Cerebellar cortex (tissue), 1 donor: ENCODE measurements at places on chromosomes 2 and 18.
A peak's percentile ranks its signal among the peaks of the same experiment; 100 is the strongest.

- peak; percentile 66 for DNase-seq
Observed at GRCh38 chr2:153967248-153967973, 95.7 kb downstream of the GALNT13 start.

- no peak for DNase-seq
Observed at GRCh38 chr2:84273406-84273805, 185.7 kb downstream of the SUCLG1 start.

- no peak for DNase-seq
Observed at GRCh38 chr18:78965260-78965659, 14.4 kb upstream of the SALL3 start.

- DNase-seq = peak; percentile 1
Observed at GRCh38 chr2:14673351-14673875, 40.9 kb downstream of the LRATD1 start.

DNA sequence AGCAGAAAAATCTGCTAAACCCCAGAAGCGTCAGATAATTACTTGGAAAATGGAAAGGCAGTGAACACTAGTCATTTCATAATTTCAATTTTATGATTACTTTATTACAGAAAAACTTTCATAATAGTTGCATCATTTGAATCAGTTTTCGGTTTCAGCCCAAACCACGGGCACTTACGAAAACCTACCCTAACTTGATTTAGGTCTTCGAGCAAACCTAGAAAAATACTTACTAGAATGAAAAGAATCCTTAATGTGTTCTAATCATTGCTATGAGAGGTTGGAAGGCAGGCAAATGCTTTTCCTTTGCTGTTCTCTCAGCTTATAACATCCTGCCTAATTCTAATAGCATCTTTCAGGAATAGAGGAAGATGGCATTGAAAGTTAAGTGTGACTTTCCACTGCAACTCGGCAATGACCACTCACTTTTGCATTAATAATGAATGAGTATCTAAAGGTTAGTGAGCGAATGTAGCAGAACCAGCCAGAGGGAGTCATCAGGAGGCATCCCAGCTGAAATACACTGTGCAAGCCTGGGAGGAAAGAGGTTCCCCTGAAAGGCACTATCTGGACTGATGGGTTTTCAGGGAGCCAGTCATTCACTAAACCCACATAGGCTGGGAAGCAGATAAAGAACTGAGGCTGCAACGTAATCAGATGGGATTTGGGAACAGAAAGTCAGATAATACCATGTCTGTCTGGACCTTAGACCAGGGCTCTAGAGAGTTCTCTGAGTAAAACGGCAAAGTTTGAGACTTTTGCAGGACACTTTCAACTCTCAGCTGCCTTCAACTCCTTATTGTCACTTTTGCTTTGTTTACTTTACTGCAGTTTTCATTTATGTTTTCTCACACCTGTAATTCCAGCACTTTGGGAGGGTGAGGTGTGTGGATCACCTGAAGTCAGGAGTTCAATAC lies 520.8 kb downstream of the RNF144A start:
- no peak for DNase-seq

- DNase-seq = peak; percentile 35
Observed at GRCh38 chr2:172427256-172427989, at the start of gene ITGA6. Gene ITGA6, plus strand, starts transcription at chr2:172427586.

DNA sequence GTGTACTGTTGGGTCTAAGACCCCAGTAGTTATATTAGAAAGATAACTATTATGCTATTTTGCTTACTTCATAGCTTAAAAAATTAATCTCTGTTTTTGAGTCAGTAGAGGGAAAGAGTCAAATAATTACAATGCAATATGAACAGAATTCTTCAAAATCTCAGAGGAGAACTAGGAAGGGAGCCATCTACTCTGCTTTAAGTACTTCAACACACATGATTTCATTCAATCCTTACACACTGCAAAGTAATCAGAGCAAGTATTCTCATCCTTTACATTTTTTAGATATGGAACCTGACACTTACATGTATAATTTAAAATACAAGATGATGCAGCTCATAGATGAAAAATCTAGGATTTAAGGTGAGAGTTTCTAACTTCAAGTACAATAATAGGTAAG lies 27.7 kb downstream of the COL5A2 start:
- DNase-seq = no peak

DNA sequence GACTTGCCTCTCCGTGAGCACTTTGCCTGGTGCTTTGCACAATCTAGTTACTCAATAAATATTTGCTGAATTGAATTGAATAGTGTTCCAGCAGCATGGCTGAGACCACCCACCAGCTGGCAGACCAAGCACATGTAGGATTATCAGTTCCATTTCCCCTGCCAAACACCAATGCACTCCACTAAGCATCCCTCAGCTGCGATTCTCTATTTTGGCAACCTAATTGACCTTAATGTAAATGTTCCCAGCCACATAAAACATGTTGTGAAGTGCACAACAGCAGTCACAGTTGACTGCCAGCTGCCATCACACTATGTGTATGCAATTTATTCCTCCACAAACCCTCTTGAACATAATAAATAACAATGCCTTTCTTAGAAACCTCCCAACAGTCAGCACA lies 1879.4 kb upstream of the PIK3C3 start:
- DNase-seq = no peak

DNA sequence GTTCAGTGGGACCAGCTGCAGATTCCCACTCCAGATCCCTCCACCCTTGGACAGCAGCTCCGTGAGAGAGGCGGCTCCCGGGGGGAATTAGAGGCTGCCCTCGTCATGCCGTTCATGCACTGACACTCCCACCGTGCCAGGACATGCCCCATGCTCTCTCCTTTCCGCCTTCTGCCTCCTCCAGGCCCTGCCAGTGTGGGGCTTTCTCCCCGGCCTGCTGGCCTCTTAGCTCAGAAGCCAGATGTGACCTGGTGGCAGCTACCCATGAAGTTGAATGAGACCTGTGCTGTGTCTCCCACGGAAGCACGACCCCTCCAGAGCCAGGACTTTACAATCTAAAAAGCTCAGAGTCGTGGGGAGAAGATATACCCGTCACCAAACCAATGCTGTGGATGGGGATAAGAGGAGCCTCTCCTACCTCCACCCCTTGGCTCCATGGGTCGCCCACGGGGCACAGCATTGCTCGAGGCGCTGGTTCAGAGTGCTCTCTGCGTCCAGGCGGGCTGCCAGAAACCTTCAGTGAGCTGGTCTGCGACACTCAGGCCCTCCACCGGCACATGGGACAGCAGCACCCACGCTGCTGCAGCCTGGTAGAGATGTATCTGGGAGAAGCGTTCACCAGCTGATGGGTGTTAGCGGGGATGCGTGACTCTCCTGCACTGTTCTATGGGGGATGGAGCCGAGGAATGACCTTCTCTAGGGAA lies 111.0 kb upstream of the GPC1 start:
- no peak for DNase-seq

DNA sequence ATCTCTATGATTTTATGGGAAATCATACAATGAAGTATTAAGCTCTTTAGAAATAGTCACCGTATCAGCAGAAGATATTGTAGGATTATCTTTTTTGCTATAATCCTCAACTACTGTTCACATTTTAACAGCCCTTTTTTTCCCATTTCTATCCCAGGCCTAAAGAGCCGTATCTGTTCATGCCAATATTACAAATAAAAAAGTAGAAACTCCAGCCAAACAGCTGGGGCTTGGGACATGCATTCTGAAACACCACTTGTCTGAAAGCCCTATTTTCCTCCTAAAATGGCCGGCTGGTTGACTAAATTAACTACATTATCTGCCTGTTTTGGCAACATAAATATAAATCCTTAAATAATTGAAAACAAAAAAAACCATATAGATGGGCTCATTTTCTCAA lies 477.8 kb downstream of the CDH2 start:
- DNase-seq = no peak

DNA sequence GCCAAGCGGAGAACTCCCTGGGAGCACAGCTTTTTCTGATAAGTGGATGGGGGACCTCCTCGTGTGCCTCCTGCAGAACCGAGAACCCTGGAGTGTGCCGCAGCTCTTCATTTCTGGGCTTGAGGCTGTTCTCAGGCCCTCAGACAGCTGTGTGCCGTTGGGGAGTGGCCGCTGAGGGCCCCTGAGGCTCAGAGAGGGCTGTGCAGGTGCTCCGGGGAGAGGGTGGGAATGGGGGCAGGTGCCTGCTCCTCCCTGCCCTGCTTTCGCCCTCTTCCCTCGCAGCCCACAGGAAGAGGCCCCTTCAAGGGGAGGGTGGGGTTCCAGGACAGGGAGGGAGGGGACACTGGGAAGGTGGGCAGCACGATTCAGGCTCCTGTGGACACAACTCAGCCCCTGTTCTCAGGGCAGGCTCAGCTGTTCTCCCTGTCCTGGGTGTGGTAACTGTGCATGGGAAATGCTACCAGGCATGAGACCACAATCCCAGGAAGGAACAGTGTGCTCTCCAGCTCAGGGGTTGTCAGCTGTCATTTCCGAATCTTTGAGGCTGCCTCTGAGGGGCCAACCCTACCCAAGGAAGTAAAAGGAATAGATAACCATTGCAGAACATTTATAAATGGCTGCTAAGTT lies 11.3 kb downstream of the LCT start:
- DNase-seq = no peak

DNA sequence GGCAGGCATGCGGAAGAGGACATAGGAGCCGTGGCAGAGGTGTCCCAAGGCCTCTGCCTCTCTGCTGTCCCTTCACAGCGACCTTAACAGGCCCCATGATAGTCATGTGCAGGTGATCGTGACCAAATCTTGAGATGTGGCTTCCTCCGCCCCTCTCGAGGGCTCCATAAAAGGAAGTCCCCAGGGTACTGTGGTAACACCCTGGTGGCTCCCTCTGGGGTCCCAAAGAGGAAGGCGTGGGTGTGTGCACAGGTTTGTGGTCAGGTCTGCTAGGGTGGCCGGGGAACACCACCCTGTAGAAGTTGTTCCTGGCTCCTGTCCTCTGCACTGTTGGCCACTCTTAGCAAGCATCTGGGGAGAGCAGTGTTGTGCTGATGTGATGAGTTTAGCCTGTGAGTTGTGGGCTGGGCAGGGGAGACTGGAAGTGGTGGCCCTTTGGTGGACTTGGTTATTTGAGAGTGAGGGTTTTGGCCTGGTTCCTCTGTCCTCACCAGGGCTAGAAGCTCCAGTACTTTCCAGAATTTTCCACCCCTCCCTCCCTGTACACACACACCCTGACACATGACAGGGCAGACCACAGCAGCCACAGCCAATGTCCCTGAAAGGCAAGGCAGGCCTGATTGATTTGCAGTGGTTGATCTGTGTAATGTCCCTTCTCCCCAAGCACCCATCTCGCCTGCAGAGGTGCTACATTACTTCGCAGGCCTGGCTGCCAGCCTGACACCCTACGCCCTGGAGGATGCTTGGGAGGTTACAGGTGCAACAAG lies 68.9 kb upstream of the BOD1L2 start:
- no peak for DNase-seq

GRCh38 chr18:10530852-10531251 lies 5.0 kb downstream of the NAPG start:
- DNase-seq = no peak

DNA sequence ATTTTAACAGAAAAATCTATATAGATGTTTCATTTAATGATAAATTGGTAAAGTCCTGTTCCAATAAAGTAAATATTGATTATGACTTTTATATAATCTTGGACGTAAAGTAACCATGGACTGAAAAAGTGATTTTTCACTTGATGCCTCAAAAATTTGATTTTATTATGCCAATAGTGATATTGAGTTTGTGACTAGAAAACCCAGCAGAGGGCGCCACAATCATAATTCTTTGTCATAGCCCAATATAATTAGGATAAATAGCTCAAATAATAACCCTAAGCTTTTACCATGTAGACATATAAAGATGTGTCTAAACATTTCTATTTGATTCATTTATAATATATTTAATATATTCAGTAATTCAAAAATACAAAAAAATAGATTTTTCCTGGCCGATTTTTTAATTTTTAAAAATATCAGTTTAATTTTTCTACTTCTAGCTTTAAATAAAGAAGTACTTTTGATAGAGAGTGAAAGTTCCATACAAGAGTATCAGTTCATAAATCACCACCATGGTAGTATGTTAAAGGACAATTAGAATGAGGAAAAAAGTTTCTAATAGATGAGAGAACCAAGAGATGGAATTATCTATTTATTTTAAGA lies 30.7 kb downstream of the CAMKMT start:
- peak; percentile 49 for DNase-seq

DNA sequence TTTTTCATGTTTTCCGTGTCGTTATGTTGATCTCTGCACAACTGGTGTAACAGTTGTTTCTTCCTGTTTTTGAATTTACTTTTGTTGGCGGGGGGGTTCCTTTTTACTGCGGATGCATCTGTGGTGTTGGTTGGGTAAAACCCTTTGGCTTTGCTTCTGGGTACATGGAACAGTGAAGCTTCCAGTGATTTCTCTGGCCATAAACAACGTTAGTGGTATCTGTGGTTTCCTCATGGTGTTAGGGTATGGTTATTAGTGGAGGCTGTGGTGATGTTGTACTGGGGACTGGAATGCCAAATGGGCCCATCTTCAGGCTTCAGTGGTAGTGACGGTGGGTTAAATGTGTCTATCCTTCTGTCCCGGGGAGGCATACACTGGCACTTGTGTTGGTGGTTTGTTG lies 285.4 kb upstream of the ZNF804A start:
- DNase-seq = no peak

DNA sequence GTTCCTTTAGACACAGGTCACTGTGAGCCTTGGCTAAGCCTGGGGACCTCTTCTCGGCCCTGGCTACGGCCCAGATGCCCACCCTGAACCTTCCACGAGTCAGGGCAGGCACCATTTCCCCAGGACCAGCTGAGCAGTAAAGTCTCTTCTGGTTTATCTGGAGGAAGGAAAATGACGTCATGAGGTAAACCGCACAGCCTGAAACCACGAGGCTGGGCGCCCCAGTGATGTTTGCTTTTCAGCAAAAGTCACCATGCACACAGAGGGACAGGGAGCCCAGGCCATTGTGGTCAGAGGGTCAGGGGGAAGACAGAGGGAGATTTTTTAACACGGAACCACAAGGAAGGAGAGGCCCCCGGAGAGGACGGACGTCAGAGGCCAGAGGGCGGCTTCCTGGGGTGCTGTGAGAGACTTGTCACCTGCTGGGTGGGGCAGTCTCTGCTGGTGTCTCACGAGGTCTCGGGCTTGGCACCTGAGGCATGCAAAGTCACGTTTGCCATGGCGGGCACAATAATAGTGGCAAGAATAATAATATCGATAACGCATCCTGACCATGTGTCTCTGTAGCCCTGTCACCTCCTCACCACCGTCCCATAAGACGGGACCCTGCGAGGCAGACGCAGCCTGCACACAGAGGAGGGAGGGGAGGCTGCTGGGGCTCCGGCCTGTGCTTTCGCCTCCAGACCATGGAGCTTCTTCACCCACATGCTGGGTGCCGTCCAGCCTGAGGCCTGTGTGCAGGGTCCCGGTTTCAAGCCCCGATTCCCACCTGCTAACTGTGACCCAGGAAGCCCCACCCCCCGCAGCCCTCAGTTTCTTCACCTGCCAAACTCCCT lies 33.2 kb upstream of the FOSL2 start:
- DNase-seq = no peak

GRCh38 chr2:44093970-44094369 lies 74.7 kb upstream of the PPM1B start:
- DNase-seq = no peak

GRCh38 chr2:167335541-167335992 lies 447.3 kb downstream of the XIRP2 start:
- no peak for DNase-seq

DNA sequence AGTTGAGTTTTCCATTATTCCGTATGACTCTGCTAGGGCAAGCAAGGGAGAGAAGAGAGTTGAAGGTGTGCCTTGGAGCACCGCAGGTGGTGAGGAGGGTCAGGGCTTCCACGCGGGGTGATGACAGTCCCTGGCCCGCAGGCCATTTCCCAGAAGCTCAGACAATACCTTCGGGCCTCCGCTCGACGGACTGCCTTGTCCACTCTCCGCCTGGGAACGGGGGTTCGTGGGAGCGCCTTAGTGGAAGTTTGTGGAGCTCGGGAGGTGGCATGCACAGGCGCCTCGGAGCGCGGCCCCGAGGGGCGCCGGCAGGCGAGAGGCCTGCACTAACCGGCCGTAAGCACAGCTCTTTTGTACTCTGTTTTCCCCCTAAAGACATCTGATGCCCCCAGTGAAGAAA lies 69.8 kb downstream of the ARHGEF33 start:
- no peak for DNase-seq
